ENCODE measurements at places on chromosomes 3 and 15.

- no peak for DNase-seq
Measured at GRCh38 chr3:62184559-62184958, 188.8 kb downstream of the FEZF2 start.

GRCh38 chr15:99976811-99977271, 243.6 kb upstream of the LYSMD4 start:
- no peak for DNase-seq

DNA sequence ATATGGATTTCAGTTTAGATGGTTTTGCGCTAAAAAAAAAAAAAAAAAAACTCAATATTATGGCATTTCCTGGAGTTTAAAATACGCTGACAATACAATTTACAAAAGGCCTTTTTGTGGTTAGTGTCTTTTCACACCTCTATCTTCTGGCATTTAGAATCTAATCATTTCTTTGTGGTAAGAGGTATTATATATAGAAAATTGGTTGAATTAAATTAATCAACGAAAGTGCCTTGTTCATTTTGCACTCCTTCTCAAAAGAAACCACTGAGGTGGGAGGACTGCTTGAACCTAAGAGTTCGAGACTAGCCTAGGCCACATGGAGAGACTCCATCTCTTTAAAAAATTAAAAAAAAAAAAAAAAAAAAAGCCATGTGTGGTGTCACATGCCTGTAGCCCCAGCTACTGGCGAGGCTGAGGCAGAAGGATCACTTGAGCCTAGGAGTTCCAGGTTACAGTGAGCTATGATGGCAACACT, 90.0 kb upstream of the ICE2 start:
- no peak for DNase-seq

GRCh38 chr15:67922106-67922675, 82.3 kb upstream of the RNU6-1 start:
- DNase-seq = no peak

- DNase-seq = no peak
Measured at GRCh38 chr3:141877911-141878310, 1.5 kb downstream of the ATP1B3 start.

DNA sequence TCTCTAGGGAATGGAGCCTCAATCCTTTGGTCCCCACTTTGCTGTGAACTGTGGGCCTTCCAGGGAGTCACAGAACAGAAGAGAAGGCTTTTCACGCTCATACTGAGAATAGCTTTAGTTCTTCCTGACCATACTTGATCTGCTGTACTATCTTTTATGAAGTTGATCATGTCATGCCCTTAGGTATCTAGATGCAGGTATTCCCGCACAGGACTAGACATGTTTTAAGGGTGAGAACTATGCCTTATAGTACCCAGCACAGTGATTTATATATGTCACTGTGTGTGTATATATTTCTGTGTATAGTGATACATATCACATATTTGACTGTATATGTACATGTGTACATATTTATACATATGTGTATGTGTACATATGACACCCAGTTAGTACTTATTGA, 358.4 kb upstream of the SEMA6D start:
- DNase-seq = no peak

- DNase-seq = no peak
Measured at GRCh38 chr15:89157918-89158564, 63.3 kb downstream of the RLBP1 start.

DNA sequence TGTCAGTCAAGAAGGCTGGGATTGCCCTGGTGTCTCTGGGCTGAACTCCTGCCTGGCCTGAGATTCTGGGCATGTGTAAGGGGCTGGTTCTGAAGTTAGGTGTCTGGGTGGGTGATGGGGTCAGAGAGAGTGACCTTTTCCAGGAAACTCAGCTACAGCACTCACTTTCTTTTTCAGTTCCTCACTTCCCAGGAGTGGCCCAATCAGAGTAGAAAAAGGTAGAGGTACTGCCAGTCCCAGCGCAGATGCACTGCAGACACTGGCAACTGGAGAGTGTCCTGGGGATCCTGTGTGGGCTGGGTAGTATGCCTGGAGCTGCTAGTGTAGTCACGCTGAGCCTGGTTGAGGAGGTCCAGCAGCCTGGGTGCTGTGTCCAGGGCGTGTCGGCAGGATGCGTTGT, 46.5 kb upstream of the APEH start:
- DNase-seq = no peak

GRCh38 chr15:70902107-70902506, 9.5 kb downstream of the LRRC49 start:
- no peak for DNase-seq

DNA sequence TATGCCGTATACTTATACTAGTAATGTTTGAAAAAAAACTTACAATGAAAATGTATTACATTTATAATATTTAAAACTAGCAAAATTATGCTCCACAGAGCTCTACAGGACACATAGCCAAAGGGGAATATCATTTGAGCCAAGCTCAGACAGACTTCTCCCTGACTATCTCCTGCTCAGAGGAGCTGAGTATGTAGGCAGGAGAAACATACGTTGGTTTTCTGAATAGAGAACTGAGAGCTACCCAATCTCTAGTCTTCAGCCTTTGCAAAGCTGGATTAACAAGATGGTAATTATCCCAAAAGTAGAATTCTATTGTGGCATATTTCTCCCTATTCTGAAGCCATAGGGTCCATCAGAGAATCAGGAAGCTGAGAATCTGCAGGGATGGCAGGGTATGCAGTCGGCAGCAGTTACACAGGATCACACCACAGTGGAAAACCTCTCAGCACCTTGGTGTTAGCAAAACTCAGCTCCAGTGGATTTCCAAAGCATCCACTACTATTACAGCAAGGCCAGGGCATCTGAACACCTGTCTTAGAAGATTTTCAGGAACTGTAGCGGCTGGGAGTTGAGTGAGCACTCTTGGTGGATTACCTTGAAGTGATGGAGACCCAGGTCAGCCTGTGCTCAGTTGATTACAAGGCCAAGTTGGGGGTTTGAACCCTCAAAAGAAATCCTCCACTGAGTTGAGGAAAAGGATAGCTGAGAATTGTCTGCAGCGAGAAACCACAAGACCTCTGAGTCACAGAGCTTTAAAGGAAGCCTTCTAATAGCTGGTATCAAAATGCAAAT, 30.1 kb downstream of the GPR15 start:
- no peak for DNase-seq
